Hindlimb muscle (tissue), 1 donor: ENCODE measurements at places on chromosomes 5 and 9.

GRCh38 chr5:657570-657969 lies 35.6 kb downstream of the TPPP start:
- DNase-seq: no peak

DNA sequence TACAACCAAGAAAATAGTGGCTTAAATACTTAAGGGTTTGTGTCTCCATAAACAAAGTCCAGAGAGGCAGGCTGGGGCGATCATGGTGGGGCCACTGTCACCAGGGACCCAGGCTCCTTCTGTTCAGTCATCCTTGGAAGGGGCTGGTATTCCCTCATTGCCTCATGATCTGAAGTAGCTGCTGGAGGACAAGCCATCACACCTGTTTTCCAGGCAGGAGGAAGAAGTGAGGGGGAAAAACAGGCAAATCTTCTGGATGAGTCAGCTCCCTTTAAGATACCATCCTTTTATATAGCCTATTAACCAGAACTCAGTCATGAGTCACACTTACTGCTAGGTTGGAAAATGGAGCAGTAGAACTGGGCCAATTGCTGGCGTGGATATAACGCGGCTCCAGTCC lies 92.3 kb downstream of the DAP start:
- no peak for DNase-seq

DNA sequence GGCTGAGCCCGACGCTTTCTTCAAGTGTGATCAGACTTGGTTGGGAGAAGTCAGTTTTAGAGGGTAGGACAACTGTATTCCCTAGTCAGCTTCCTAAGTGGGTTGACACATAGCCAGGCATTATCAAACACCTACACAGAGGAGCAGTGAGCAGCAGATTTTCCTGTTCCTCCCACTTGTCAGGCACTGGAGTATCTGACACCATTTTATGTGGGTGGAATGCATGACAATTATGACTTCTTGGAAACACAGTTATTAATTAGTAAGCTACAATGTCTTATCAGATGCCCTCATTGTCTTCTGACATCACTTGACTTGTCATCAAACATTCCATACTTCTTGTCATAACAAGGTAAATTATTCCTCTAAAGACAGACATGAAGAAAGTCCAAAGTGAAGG lies 124.9 kb downstream of the IRX2 start:
- no peak for DNase-seq

- no peak for DNase-seq
These were observed 225.2 kb downstream of the GNA14 start for GRCh38 chr9:77422969-77423368.

DNA sequence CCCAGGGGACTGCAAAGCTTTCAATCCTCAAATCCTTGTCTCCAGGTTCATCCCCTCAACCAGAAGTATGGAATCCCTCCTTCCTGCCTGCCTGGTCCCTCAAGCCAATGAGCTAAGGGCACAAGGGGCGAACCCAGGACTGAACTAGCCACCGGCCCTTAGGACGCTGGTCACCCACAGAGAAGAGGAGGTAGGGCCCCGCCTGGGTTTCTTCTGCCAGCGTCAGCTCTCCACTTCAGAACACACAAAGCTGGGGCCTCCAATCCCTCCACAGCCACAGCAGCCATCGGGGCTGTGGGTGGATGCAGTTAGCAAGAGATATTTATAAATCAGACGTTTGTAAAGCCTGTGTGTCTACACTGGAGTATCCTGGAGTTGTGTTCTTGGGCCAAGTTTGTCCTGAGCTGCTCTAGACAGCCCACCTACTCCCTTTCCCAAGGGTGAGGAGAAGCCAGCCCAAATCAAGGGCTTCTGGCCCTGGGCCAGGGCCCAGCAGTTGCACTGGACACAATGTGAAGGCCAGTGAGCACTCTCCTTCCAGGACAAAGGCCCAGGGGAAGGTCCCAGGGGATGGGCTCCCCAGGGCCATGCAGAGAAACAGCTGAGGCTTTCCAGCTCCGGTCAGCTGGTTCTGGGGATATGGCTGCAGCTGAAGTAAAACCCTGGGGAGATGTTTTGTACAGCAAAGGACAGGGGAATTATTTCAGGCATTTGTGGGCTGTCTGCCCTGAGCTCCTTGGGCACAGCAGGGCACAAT lies 18.9 kb downstream of the AMBP start:
- DNase-seq: no peak

- no peak for DNase-seq
These were observed 84.1 kb downstream of the FEM1C start for GRCh38 chr5:115460472-115460871.

GRCh38 chr5:78779262-78779661 lies 130.7 kb upstream of the LHFPL2 start:
- no peak for DNase-seq
